PC-9 (cell line): ENCODE measurements at places on chromosomes 4 and X. TPM values are rescaled to one million over a fixed set of nuclear protein-coding genes. Genes with fewer than 3 reads are reported as not detected.
A peak's percentile ranks its signal among the peaks of the same experiment; 100 is the strongest.

Gene TMEM255A
- total RNA-seq, result 9.4 and 16.7 TPM in 2 replicates

GRCh38 chr4:32601848-32602247, 1881.7 kb downstream of the PCDH7 start:
- no peaks in the 10 kb centered on the region for H3K27me3 ChIP-seq
- no peak for DNase-seq
- no peaks in the 10 kb centered on the region for H3K4me1 ChIP-seq
- H3K4me3 ChIP-seq, result no peak overlapping the region
- H3K27ac ChIP-seq, result no peak overlapping the region

- no peaks in the 10 kb centered on the region for H3K4me1 ChIP-seq
- H3K4me3 ChIP-seq, result no peak overlapping the region
- no peak overlapping the region for H3K27ac ChIP-seq
- H3K27me3 ChIP-seq, result 0 out of 2 replicates have a peak, but pooled peaks cover 8% of the 10 kb centered on the region
- H3K36me3 ChIP-seq, result no peaks in the 10 kb centered on the region
These were observed 42.3 kb downstream of the AFF2 start for GRCh38 chrX:148542481-148543255.

DNA sequence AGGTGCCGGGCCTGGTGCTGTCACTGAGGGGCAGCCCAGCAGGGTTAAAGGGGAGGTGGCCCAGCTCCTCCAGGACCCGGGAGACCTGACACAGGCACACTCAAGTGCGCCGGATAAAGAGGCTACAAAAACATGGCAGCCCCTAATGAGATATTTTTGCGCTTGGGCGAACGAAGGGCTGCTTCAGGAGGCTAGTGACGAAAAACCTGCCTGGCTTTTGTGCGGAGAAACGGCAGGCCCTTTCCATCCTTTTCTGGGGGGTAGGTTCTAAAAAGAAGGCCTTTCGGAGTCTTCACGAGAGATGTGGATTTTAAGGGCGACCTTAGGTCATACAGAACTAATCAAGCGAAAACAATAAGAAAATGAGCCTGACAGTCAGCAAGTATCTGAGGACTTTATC, 35.5 kb downstream of the HELT start:
- no peaks in the 10 kb centered on the region for H3K4me1 ChIP-seq
- no peak overlapping the region for H3K4me3 ChIP-seq
- H3K27ac ChIP-seq, result no peak overlapping the region
- H3K36me3 ChIP-seq, result no peaks in the 10 kb centered on the region
- H3K27me3 ChIP-seq, result no peaks in the 10 kb centered on the region

- no peak for DNase-seq
- H3K4me3 ChIP-seq, result no peak overlapping the region
- H3K36me3 ChIP-seq, result no peaks in the 10 kb centered on the region
- H3K27me3 ChIP-seq, result no peaks in the 10 kb centered on the region
- H3K27ac ChIP-seq, result no peak overlapping the region
These were observed 22.6 kb downstream of the PLS3 start for GRCh38 chrX:115583496-115584004.

Gene BLOC1S4
- total RNA-seq, result 11.7 and 13.9 TPM in 2 replicates

Gene FAM53A
- 4.0 and 6.7 TPM in 2 replicates for total RNA-seq

DNA sequence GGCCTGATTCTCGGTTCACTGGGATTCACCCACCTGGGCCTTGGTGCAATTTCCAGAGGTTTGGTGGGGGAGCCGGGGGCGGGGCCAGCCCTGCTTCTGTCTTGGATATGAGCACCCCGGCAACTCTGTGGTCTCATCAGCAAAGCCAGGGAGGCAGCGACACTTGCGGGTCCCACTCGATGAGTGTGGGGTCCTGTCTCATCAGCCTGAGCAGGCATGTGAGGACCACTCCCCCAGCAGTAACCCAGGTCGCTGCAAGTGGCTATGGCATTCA, 19.0 kb downstream of the ADRA2C start:
- peaks cover 25% of the 10 kb centered on the region for H3K27me3 ChIP-seq
- DNase-seq, result no peak
- no peaks in the 10 kb centered on the region for H3K36me3 ChIP-seq
- H3K4me1 ChIP-seq, result no peaks in the 10 kb centered on the region
- no peak overlapping the region for H3K4me3 ChIP-seq

- H3K27ac ChIP-seq, result no peak overlapping the region
- no peak for DNase-seq
- no peak overlapping the region for H3K4me3 ChIP-seq
- no peaks in the 10 kb centered on the region for H3K4me1 ChIP-seq
These were observed 513 bp downstream of the NHSL2 start for GRCh38 chrX:71910986-71911730.

DNA sequence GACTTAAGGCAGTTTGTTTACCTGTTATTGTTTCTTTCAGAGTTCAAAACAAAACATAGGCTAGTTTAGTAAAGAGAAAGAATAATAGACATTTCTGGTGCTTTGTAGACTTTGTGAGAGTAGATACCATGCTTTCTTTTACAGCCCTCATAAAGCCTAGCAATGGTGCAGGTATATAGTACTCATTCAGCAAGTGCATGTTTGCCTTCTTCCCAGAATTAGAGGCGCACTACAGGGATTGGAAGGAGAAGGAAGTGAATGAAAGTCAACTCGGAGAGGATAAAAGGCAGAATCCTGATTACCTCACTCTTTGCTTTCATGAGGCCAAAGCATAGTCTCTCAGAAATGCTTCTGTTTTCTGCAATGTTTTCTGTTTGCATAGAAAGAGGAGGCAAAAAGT, 43.1 kb upstream of the FHDC1 start:
- peaks cover 8% of the 10 kb centered on the region; the same call in 1 of the 2 replicates for H3K36me3 ChIP-seq
- H3K27ac ChIP-seq, result no peak overlapping the region
- H3K4me1 ChIP-seq, result peaks cover 10% of the 10 kb centered on the region; the same call in 1 of the 2 replicates

Gene LAMTOR3
- total RNA-seq, result 12.0 and 17.4 TPM in 2 replicates

DNA sequence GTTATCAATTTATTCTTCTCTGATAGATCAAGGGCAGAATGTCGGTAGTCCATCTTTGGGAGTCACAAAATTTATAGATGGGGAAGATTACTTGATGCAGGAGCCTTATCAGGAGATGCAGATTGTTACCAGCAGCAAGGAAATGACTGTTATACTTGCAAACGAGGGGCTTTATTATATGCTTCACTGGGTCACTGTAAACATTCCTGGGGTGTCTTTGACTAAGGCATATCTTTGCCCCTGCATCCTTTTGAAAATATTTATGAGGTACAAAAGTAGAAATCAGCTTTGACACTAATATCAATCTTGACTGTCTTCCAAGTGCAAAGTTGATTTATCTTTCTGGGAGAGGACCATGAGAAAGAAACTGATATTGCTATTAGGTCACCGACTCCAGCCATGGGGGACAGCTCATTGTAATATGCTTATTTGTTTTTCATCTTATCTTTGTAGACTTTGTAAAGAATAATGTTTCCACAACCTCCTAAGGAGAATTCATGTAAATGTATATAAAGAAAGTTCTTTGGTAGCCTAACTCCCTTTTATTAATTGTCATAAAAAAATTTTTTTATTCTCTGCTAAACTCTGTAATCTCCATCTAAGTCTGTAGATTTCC, 177.3 kb upstream of the EMCN start:
- no peak overlapping the region for H3K4me3 ChIP-seq
- H3K27me3 ChIP-seq, result no peaks in the 10 kb centered on the region
- H3K27ac ChIP-seq, result no peak overlapping the region
- H3K4me1 ChIP-seq, result no peaks in the 10 kb centered on the region
- DNase-seq, result no peak
- H3K36me3 ChIP-seq, result no peaks in the 10 kb centered on the region

Gene FREM3
- not detected in 2 replicates for total RNA-seq

- DNase-seq, result no peak
- no peak overlapping the region for H3K27ac ChIP-seq
- no peak overlapping the region for H3K4me3 ChIP-seq
- peaks cover 11% of the 10 kb centered on the region for H3K4me1 ChIP-seq
These were observed 33.3 kb upstream of the SLC25A4 start for GRCh38 chr4:185109736-185110135.

GRCh38 chr4:109315818-109316217, 13.4 kb upstream of the COL25A1 start:
- H3K27ac ChIP-seq, result no peak overlapping the region
- H3K36me3 ChIP-seq, result no peaks in the 10 kb centered on the region
- no peaks in the 10 kb centered on the region for H3K27me3 ChIP-seq
- no peak for DNase-seq

Gene PASD1
- not detected in 2 replicates for total RNA-seq

Gene FAM120C
- 21.6 and 22.0 TPM in 2 replicates for total RNA-seq

DNA sequence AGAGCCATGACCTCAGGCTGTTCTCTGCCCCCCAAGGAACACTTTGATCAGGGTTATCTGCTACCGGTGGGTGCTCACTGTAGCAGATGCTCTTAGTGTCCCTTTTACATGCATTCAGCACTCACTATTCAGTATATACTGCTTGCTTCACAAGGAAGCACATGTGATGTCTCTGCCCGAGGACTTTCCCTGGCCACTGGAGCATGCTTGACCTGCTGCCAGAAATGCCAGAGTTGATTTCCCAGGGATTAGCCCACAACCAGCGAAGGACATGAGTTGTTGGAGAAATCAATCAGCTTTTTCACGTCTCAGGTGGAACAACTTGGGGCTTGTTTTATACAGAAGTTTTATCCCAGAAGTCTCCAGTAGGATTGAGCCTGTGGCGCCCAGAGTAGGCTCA, 51.2 kb upstream of the RPS6KA3 start:
- H3K36me3 ChIP-seq, result no peaks in the 10 kb centered on the region
- H3K27ac ChIP-seq, result no peak overlapping the region
- no peaks in the 10 kb centered on the region for H3K4me1 ChIP-seq
- no peak for DNase-seq

DNA sequence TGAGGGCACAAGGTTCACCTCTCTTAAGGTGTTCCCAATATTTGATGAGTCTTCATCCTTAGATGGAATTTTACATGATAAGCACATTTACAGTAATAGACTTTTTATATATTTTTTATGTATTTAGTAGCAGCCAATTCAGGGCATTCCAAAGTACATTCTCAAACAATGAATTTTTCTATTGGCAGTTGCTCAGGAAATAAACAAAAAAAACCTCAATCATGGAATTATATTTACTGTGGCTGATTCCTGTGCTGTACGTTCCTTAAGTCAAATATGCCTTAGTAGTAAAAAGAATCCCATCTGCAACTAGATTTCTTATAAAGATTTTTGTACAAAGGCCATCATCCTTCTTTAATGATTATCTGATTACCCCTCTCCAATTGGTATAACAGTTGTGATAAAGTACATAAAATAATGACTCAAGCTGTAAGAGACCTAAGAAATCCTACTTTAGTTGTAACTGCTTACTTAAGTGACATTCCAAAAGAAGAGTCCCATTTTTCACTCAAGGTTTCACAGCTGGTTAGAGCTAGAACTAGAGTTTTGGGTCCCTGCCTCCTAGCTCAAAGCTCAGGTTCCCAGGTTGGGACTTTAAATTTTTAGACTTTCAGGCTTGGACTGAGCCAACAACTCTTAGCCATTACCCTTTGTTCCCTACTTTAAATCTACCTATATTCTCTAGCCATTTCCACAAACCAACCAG, 152.7 kb downstream of the FHIP1A start:
- H3K27me3 ChIP-seq, result no peaks in the 10 kb centered on the region
- H3K36me3 ChIP-seq, result no peaks in the 10 kb centered on the region
- no peak overlapping the region for H3K4me3 ChIP-seq
- DNase-seq, result no peak

GRCh38 chrX:109533005-109533404, 3.6 kb upstream of the NXT2 start:
- no peak overlapping the region for H3K27ac ChIP-seq
- no peak for DNase-seq
- no peaks in the 10 kb centered on the region for H3K36me3 ChIP-seq
- peaks cover 7% of the 10 kb centered on the region for H3K4me1 ChIP-seq

DNA sequence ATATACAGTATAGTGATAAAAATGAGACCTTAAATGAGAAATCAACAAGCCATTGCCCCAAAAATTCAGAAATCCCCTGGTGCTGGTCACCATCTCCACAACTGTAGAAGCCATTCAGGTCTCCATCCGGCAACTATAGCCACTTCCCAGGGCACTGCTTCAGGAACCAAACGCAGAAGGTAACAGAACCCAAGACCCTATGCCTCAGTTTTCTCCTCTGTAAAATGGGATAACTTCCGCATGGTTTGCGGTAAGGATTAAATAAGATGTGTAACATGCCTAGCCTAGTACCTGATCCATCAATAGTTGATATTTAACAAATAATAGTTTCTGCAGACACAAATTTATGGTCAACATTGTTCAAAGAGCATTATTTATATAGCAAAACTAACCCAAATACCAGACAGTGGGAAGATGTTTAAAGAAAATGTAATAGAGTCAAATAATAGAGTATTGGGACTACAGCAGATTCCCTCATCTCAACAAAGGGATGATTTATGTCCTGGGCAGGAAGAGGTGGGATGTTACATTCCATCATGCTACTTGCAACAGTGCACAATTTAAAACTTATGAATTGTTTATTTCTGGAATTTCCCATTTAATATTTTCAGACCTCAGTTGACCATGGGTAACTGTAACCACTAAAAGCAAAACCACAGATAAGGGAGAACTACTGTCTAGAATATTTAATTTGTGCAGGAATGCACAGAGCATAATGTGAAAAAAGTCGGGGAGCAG, 30.0 kb downstream of the IRF2 start:
- H3K27me3 ChIP-seq, result no peaks in the 10 kb centered on the region
- H3K36me3 ChIP-seq, result no peaks in the 10 kb centered on the region
- H3K4me1 ChIP-seq, result no peaks in the 10 kb centered on the region
- no peak overlapping the region for H3K4me3 ChIP-seq

DNA sequence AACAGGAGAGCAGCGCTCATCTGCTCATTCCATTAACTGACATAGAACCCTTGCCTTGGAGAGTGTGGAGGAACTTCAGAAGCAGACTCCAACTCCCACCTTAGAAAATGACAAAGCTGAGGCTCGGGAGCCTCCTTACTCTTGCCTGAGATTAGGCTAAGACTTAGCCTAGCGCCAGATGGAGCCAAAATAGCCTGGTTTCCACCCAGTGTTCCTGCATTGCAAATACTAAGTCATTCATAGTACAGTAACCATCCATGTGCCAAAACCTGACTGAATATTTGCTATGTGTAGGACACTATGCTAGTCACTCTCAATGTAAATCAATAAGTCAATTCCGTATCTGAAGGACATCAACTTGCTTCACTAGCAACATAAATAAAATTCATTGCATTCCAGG, 387.4 kb upstream of the CPEB2 start:
- no peak overlapping the region for H3K27ac ChIP-seq
- H3K27me3 ChIP-seq, result no peaks in the 10 kb centered on the region
- no peak for DNase-seq
- no peaks in the 10 kb centered on the region for H3K36me3 ChIP-seq

DNA sequence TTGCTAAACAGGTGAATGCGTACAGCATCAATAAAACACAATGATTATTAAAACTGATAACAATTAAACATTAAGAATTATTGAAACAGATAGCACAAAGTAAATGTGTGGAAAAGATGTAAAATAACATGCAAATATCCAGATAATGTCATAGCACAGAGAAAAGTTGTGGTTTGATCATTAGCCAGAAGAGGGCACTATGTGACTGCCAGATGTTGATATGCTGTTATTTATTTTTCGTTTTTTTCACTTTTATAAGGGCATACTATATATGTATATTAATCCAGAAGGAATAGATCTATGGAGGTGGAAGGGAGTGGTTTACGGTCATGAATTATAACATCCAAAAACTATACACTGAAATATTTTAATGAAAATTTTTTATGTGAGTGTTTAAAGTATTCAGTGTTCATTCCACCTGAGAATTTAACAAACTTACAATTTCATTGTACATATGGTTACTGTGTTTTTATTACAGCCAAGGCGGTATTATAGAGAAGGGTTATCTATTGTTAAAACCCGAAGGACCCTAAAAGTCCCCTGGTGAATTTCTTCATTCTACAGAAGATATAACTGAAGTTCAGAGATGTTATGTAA, 211.9 kb upstream of the UGT8 start:
- no peaks in the 10 kb centered on the region for H3K36me3 ChIP-seq
- peak; percentile 3 for DNase-seq
- H3K27me3 ChIP-seq, result no peaks in the 10 kb centered on the region

- H3K27me3 ChIP-seq, result no peaks in the 10 kb centered on the region
- H3K4me1 ChIP-seq, result peaks cover 22% of the 10 kb centered on the region
- H3K4me3 ChIP-seq, result peak overlapping the region; percentile 63
- no peaks in the 10 kb centered on the region for H3K36me3 ChIP-seq
These were observed 550 bp downstream of the ADGRA3 start for GRCh38 chr4:22515145-22515887.
